B cell (primary cell): ENCODE measurements at places on chromosomes 5 and 9. TPM values are rescaled to one million over a fixed set of nuclear protein-coding genes. Genes with fewer than 3 reads are reported as not detected.

DNA sequence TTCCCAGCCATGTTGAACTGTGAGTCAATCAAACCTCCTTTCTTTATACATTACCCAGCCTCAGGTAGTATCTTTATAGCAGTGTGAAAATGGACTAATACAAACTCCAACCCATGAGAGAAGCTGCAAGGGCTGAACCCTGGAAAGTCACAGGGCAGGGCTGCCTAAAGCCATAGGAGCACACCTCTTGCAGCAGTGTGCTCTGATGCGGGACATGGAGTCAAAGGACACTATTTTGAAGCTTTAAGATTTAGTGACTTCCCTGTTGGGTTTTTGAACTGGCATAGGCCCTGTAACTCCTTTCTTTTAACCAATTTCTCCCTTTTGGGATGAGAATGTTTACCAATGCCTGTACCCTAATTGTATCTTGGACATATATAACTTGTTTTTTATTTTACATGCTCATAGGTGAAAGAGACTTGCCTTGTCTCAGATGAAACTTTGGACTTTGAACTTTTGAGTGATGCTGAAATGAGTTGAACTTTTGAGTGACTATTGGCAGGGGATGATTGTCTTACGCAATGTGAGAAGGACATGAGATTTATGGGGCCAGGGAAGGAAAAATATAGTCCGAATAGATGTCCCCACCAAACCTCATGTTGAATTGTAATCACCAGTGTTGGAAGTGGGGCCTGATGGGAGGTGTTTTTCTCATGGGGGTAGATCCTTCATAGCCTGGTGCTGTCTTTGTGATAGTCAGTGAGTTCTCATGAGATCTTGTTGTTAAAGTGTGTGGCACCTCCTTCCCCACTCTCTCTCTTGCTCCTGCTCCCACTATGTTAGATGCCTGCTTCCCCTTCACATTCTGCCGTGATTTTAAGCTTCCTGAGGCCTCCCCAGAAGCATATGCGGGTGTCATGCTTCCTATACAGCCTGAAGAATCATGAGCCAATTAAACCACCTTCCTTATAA is 159.5 kb upstream of the SPEF2 start:
- DNase-seq = no peak

DNA sequence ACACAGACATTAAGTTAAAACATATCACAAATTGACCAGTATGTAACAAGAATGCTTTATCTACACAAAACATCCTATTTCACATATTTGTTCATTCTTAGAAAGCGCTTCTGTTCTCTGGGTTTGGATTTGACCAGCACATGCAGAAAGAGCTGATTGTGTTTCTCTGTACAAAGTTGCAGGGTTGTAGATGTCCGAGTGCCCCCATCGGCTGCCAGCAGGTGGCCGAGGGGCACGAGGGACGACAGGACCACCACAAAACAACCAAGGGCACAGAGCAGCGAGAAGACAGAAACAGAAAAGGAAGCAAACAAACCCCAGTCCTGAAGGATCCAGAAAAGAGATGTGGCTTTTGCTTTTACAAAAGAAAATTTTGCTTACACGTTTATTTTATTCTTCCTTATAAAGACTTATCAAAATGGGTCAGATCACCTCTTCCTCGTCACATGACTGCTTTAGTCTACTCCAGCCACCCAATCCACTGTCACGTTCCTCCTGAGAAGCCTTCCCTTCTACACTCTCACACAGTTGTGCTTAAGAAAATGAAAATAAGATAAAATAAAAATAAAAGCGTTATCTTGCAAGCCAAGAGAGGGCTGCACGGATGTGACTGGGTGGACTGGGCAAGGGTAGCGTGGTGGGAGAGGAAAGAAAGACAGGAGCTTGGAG is 9.5 kb downstream of the OTP start:
- peak; percentile 58 for DNase-seq

GRCh38 chr9:115921301-115921700 is 232.3 kb upstream of the PAPPA start:
- DNase-seq = no peak

Gene ANKRD34B
- total RNA-seq = not detected in 2 replicates

GRCh38 chr9:94800424-94801117 is 74.1 kb downstream of the AOPEP start:
- DNase-seq = no peak

Gene TLX3
- total RNA-seq = not detected in 2 replicates
